ENCODE measurements at places on chromosomes 2 and 18.

DNA sequence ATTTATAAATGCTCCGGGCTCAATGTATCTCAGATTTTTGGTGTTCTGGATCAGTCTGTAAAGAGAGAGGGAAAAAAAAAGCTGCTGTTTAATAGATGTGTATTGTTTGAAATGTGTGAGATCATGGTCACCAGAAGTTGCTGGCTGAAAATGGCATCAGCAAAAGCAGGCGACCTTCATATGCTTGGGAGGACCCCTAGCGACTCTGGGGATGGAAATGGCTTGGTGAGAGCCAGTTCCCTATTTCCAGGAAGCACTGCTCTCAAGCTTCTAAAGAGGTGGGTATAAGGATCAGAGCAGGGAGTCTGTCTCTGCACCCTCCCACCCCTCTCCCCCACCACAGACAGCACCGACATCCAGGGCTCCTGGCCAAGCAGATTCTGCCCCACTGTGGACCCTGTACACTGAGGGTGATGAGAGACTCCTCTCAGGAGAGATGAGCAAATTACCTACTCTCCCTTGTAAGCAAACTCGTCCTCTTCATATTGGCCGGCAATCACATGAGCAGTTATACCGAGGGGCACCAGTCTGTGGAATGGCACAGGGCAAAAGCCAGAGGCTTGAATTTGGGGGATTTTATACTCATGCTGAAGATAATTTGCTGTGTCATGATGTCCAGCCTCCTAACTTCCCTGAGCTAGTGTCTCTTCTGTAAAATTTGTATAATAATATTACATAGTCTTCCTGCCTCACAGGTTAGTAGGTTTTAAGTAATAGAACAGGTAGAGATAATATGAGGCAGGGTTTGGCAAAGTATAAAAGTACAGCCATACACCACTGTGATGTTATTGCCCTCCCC is 29.6 kb downstream of the LHCGR start:
- no peak for DNase-seq

GRCh38 chr18:68098655-68099054 is 582.1 kb upstream of the DSEL start:
- no peak for DNase-seq

DNA sequence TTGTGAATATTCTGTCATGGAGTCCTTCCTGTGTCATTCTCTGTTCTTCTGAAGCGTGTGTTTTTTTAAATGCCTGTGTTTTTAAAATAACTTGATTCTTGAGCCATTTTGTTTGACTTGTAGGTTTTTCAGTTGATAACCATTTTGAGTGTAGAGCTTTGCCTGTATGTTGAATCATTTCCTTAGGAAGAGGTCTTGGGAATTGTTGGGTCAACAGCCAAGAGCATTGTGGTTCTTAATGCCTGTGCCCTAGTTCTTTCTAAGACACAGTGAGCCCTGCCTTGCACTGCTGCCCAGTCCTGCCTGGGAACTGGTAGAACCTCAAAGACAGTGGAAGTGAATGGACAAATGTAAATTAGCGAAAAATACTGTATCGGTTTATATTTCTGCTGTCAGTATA is 25.9 kb downstream of the RAB12 start:
- no peak for DNase-seq

DNA sequence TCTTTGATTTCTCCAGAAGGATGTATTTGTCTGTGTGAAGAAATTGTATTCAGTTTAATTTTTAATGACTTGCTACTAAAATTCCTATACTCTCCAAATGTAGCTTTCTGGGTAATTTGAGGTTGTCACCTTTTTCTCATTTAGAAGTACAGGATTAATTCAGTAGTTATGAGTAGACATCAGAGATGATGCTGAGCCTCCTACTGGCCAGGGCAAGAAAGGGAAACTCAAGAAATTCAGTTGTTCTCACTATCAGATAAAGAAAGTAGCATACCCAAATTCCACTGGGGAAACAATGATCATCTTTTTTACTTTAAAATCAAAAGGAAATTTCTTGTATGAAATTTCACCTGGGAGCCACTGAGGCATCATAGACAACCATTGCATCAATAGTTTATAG is 199.4 kb downstream of the SATB2 start:
- DNase-seq = no peak

- peak; percentile 86 for DNase-seq
Measured at GRCh38 chr2:47076586-47077441, 78.3 kb downstream of the STPG4 start.

DNA sequence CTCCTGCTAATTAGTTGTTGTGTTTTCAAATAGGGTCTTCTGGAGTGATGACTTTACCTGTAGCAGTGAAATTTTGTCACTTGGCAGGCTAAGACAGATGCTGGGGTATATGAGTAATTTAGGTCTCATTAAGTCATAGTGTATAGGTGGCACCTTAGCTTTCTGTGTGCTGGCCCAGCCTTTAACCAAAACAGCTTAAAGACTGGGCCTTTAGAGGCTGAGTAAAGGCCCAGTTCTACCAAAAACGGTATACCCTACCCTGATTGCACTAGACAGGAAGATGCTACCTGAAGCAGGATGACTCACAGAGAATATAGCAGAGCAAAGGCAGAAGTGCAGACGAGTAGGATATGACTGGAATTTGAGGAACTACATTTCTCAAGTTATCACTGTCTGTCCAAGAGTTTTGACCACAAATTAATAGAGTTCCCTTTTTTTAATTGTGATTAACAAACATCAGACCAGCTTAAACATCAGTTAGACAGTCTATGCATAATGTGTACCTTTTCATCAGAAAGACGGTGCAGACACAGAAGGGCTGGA is 337.9 kb upstream of the SALL3 start:
- DNase-seq = no peak

GRCh38 chr2:8487461-8487932 is 194.4 kb upstream of the ID2 start:
- no peak for DNase-seq

- no peak for DNase-seq
Measured at GRCh38 chr2:53584986-53585385, 182.6 kb upstream of the CHAC2 start.

- DNase-seq = no peak
Measured at GRCh38 chr2:67652679-67653078, 255.5 kb downstream of the ETAA1 start.

DNA sequence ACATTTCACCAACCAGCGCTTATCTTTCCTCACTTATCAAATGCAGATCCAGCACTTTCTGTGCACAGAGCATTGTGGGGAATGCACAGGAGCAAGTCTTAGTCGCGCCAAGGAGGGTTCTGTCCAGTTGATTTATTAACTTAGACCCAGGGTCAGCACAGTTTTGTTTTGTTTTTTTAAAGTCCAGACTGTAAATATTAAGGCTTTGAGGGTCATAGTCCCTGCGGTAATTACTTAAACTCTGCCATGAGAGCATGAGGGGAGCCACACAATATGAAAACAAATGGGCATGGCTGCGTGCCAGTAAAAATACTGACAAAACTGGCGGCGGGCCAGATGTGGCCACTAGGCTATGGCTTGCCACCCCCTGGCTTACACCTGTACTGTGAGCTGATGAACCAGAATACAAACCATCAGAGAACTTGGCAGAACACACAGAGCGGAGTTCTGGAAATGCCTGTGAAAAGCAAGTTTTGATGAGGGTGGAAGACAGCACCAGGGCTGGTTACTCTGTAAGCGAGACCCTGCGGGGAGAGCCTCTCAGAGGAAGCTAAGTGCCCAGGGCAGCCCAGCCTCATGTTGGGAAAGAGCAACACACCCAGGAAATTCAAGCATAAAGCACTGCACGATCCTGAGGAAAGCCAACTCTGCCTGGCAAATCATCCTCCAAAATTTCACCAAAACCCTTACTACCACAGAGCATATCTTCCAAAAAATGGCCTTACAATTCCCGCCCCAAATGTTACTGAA is 43.6 kb downstream of the L3MBTL4 start:
- peak; percentile 50 for DNase-seq

- no peak for DNase-seq
Measured at GRCh38 chr2:117856415-117857210, 42.1 kb downstream of the DDX18 start.

DNA sequence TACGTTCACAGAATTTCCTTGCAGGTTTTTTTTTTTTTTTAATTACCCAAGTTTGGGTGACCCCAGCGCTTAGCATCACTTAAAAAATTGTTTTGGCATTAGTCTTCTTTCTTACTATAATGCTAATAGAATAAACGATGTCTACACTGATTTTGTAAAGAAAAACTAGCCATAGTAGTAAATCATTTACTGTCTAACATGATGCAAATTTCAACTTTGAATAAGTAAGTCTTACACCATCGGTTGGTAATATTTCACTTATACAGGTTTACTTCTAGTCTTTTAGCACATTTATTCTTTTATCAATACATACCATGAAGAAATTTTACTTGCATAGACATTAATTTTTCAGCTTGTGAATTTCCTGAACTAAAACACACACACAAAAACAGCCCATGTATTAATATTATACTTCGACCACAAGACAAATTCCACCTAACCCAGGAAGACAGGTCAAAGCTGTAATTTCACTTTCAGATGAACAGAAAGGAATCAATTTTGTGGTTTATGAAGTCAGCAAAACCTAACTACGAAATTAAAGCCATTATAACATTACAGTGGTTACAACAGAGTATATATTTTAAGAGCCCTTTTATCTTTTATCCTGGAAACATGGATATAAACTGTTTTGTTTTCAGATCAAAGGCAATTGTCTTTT is 1.9 kb downstream of the YES1 start:
- no peak for DNase-seq

DNA sequence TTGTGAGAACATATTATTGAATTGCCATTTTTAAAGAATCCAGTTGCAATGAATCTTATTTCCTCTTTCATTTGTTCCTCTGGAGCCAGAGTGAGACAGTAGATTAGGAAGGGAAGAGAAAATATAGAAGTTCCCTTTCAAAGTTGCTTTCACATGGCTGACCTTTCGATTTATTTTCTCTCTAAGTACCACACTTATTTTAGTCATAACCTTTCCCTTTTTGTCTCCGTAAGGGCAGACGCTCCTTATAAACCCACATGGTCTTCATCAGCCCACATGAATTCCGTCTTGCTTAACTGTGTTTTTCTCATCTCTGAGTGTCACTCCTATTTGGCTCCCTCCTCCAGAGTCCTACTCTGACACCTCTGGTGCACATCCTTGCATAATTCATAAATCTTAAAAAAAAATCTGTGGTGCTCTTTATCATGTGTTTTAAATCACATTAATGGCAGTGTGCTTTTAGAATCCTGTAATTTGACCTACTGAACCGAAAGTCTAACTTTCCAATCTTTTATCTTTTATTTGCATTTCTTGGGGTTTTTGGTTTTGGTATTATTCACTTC is 38.5 kb upstream of the ZNF396 start:
- DNase-seq = no peak

DNA sequence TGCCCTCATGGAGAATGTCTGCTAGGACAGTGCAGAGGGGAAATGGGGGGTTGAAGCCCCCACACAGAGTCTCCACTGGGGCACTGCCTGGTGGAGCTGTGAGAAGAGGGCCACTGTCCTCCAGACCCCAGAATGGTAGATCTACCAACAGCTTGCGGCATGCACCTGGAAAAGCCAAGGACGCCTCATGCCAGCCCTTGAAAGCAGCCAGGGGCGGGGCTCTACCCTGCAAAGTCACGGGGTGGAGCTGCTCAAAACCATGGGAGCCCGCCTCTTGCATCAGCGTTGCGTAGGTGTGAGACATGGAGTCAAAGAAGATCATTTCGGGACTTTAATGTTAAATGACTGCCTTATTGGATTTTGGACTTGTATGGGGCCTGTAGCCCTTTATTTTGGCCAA is 157.6 kb downstream of the DSEL start:
- DNase-seq = no peak

- DNase-seq = no peak
Measured at GRCh38 chr2:178296394-178297090, 102.2 kb downstream of the OSBPL6 start.

DNA sequence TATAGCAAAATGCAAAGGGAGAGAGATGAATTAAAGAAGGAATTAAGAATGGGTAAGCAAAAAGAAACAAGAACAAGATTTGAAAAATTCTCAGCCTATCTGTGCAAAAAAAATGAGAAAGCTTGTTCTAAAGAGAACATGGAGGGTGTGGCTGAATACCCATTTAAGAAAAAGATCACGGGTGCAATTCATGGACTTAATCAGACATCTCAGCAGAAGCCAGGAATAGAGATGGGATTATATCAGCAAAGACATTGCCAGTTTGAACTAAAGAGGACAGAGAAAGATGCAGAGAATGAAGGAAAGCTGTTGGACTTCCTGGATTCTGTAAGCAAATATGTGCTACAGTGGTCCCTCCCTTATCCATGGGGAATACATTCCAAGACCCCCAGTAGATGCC is 115.6 kb downstream of the RTTN start:
- DNase-seq = no peak

DNA sequence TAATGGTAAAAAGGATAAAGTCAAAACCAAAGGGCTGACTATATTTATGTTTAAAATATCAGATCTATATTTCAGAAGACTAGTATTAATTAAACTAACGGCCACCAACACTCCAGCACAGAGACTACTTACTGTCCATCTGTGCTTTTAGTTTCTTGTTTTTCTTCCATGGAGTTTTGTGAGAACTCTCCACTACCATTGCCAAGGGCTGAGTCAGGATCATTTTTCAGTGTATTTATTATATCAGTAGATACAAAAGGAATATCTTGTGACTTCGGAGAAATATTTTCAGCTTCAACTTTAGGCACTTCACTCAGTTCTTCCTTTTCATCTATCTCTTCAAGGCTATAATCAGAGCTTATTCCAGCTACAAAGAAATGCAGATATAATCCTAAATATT is 79.1 kb upstream of the GRB14 start:
- DNase-seq = no peak

DNA sequence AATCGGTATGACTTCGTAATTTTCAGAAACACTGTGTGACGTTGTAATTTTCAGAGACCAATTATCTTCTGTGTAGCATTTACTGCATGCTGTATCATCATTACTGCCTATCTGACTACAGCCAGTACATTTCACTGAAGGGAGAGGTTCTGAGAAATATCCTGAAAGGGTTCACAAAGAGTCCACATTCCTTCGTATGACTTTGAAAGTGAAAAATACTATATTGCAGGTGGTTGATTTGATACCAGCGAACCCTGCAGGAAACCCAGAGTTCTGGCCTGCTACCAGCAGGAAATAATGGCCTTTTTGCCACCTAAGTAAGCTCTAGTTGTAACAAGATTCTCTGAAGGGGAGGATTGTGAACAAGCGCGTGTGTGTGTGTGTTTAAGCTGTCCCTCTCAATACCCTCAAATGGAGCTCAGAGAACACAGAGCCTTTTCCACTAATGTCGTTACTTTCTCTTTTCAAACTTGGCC is 155.5 kb downstream of the ARHGAP28 start:
- no peak for DNase-seq

DNA sequence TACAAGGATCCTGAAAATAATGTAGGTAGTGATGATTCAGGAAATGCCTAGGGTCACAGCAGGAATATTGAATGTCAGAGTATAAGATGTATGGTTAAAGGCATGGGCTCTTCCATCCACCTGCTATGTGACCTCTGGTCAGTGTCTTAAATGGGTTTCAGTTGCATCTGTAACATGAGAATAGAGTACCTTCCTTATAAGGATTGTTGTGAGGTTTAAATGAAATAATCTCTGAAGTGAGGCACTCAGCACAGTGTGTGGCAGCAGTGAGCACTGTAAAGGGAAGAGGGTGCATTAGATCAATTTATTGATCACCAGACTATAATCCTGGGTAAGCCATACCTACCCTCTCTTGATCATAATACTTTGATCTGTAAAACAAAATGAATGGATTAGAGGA is 319.1 kb downstream of the SLC4A3 start:
- DNase-seq = no peak
